ENCODE measurements at places on chromosomes 3 and 15.
A peak's percentile ranks its signal among the peaks of the same experiment; 100 is the strongest.

DNA sequence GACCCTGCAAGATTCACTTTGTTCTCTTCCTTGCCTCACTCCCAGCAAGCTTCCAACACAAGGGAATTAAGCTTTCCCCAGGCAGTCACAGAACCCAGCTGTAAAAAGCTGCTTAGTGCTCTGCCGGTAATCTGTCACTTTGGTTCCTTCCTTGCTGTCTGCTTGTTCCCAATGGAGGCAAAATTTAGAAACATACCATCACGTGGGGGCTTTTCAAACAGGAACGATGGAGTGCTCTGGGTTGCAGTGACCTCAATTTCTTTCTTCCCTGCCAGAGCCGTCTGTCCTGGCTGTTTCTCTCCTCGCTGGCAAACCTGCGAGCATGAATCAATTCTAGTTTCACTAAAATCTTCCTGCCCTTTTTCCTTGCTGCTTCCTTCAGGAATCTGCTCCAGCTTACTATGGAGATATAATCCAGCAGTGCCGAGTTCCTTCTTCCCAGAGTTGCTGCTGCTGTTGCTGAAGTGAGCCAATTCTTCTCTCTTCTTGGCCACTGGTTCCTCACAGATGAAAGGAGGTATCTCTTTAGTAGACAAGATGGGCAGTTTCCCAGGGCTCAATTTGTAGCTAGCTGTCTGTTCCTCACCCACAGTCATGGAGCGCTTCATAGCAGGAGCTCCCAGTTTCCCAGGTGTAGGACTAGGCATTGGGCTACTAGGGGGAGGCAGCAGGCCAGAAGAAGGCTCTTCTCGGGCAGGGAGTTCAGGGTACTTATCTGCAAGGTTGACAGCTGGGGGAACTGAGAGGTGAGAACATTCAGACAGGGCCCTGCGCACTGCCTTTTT is 88.1 kb downstream of the DHX30 start:
- DNase-seq, result no peak

DNA sequence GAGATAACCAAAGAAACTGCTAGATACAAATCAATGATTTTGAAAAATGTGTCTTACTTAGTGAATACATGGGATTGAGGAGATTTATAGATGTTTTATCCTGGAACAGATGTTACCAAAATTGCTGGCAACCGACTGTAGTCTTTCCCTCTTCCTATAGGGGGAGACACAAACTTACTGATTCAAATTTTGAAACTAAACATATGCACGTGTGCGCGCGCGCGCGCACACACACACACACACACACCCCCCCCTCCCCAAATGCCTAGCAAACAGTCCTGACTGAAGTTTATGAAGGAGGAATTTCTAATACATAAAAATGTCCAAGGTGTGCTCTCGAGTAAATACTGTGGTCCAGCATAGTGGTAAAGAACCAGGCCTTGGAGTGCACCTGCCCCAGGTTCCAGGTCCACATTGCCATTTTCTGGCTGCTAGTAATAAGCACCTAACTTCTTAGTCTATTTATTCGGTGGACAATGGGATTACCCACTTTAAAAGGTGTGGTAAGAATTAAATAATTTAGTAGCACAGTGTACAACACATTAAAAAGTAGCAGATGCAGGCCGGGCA is 18.5 kb upstream of the C3orf62 start:
- DNase-seq, result peak; percentile 12

- DNase-seq, result peak; percentile 97
Measured at GRCh38 chr15:99123713-99124451, 19.0 kb downstream of the SYNM start.

DNA sequence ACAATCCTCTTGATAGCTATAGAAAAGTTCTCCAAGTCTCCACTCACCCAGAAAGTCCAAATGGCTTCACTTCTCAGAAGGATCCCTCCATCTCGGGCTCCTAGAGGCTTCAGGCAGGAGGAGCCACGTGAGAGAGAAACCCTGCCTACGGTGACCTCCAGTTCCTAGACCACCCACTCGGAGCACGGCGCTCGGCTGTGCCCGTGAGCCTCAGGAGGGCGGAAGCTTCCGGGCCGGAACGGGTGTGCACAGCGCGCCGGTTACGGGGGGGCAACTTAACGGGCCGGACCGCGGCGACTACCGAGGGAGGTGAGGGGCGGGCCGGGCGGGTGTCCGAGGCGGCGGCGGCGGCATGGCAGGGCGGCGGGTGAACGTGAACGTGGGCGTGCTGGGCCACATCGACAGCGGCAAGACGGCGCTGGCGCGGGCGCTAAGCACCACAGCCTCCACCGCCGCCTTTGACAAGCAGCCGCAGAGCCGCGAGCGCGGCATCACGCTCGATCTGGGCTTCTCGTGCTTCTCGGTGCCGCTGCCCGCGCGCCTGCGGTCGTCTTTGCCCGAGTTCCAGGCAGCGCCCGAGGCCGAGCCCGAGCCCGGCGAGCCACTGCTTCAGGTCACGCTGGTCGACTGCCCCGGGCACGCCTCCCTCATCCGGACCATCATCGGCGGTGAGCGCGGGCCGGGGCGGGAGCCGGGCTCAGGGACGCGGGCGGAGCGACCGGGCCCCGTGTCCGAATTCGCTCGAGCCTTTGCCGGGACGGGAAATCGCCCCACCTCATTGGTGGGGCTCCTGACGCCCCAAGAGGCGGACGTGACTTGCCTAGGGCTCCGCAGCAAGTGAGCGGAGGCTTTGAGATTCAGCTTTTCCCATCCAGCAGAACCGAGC is at the start of gene EEFSEC:
EEFSEC (plus strand) TSS at position 326 of the 886 bp plus-strand sequence; CDS start at position 353, 27 bp downstream.
- DNase-seq, result peak; percentile 88

DNA sequence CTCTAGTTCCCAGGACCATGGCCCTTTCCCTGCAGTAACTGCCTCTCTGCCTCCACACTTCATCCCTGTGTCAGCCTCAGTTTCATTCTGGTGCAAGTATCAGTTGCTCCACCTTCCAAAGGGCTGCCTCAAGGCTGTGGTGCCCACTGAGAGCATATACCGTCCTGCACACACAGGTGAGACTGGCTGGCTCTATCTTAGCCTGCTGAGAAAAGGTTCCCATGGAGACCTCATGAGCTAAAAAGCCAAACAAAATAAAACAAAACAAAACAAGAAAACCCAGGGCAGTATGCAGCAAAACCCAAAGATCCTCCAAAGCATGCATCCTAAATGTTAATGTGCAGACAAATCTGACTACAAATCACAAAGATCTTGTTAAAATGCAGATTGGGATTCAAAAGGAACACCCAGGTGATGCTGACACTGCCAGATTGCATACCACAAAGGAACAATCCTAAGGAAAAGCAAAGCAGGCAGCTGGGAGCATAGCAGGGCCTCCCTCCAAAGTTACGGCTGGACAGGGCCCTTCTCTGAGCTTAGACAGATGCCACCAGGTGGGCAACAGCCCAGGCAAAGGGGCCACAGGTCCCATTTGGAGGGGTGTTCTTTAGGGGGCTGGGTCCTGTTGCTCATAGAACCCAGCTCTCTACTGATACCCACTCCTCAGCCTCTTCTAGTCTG is 76.3 kb upstream of the SLCO2A1 start:
- no peak for DNase-seq

DNA sequence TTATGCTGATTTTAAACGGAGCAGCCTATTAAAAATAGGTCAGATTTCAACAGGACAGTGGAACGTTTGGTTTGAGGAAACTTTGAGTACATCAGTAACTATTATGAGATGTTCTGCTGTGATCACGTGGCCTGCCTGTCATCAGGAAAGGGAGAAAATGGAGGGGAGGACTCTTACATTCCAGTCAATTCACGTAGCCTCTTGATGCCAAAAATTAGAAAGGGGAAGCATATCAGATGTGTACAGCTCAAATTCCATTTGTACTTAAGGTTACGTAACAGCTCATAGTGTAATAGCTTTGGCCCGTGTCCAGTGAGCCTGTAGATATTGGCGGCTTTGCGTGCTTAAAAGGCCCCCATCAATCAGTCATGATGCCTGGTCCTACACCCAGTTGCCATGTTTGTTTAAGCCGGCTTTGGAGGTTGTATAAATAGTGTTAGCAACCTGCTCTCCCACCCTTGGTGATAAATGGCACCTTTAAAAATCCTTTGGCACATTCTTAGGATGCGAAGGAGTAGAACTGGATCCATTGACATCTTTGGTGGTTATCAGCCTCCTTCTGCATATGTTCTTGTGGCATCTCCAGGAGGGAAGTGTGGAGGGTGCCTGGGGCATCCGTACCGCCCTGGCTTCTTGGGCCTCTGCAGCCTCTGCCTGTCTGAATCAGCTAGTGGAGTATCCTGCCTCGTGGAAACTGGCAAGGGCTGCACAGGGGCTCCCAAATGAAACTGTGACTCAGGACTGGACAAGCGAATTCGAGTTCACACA is 163.9 kb downstream of the THSD4 start:
- peak; percentile 51 for DNase-seq

DNA sequence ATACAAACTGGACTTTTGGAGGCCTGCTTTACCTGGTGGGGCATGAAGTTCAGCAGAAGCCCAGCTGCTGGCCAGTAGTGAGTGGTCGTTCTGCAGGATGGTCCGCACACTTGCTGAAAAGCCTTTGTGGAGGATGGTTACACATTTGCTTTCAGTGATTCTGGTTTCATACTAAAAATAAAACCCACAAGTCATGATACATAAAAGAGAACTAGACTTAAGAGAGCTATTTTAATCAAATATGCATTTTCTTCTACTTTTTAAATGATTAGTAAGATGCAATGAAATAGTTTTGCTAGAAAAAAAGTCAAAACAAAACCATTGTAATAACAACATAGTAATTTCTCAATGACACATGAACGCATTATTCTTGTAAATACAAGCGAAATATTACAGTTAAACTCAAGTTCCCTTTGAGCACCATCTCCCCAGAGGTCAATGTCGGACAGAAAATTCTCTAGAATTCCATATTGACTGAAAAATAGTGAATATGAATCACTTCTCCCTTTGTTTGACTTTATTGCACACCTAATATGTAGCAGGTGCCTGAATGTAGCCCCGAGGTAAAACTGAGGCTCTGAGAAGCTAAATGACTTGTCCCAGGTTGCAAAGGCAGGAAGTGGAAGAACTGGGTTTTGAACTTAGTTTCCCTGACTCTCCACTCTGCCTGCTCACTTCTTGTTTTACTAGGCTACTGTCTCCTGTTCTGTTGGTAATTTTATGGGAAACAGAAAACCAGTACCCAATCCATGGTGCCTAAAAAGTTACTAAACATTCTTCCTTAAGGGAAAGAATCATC is 8.3 kb downstream of the IL5RA start:
- no peak for DNase-seq

DNA sequence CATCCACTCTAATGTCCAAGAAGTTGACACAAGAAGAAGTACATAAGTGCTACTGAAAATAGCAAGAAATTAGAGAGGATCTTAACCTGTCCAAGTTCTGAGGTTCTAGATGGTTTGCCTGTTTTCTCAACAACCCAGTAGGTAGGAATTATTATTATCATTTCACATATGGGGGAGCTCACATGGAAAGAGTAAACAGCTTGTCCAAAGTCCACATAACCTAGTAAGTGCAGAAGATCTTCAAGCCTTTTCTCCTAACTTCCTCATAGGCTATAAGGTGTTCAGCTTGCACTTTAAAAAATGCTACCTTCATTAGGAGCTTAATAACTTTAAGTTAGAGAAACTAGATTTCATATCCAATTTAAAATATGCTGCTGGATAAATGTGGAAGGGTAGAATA is 3.0 kb downstream of the SLC2A2 start:
- no peak for DNase-seq

- DNase-seq, result no peak
Measured at GRCh38 chr3:38283810-38284755, 2.0 kb downstream of the SLC22A14 start.

- DNase-seq, result no peak
Measured at GRCh38 chr3:42438193-42438592, 27.8 kb upstream of the LYZL4 start.

DNA sequence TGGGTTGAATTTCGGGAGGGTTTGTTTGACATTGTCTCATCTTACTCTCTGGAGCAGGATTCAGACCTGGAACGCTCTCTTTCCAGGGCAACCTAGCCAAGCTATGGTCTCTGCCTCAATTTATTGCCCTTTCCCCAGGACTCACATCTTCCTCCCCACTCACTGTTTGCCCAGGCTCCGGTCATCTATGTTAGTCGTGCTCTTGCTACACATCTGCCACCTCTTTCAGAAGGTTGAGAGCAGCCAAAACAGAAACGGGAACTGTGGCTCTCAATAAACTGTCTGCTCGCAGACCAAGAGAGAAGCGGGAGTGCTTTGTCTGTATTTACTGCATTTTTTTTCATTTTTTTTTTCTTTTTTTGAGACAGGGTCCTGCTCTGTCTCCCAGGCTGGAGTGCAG is 81.6 kb downstream of the ST6GAL1 start:
- no peak for DNase-seq

DNA sequence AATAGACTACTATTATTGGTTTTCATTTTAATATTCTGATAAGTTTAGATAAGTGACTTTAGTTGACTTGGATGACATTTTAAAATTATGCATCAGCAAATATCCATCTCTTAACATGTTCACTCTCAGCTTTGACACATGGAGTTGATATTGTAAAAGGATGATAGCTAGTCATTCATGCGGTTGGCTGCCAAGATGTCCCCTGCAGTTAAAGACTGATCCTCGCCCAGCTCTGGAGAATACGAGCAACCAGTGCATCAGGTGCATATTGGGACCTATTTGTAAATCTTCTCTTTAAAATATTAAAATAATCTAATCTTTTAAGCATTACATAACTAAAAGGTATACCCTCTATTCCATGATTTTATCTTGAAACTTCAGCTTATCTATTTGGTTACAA is 41.9 kb downstream of the EPHB1 start:
- DNase-seq, result no peak

- DNase-seq, result no peak
Measured at GRCh38 chr3:1942781-1943180, 155.9 kb upstream of the CNTN4 start.

DNA sequence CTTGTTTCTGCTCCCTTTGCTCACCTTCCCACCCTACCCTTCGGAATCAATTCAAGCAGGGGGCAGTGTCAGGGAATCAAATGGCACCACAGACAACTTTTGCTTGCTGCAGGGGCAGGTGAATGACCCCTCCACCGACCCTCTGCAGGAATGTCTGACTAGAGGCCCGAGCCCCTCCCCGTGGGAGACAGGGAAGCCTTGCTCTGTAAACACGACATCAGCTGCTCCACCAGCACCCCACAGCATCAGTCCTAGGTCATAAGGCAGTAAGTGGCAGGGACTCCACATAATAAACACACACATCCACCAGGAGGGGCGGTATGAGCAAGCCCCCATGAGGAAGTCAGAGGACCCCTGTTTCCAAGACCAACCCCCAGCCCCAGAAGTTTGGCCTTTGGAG is 2.0 kb upstream of the SLC26A6 start:
- no peak for DNase-seq

- DNase-seq, result no peak
Measured at GRCh38 chr3:88467191-88467590, 317.4 kb downstream of the C3orf38 start.

- no peak for DNase-seq
Measured at GRCh38 chr3:17938313-17938712, 195.9 kb upstream of the TBC1D5 start.

GRCh38 chr3:35790764-35791163 is 151.4 kb downstream of the ARPP21 start:
- DNase-seq, result no peak

DNA sequence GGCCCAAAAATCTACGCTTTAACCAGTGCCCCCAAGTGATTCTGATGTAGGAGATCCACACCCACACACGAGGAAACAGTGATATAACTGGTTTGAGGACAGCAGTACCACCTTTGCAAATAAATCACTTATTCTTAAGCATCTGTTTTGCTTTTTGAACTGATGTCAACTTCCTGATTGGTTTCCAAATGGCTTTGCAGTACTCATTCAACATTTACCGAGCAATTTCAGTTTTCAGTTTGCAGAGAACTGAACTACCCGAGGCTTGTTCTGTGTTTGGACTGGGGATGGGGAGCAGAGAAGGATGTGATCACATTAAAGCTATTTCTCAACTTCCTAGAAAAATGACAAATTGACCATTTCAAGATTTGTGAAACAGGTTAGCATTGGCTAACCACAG is 1.1 kb upstream of the GYG1 start:
- DNase-seq, result no peak

Measured in BE2C (cell line).